Activated CD8-positive, alpha-beta memory T cell treated with anti-CD3 and anti-CD28 coated beads for 48 hours (primary cell): ENCODE measurements at places on chromosomes 13 and 19.

- no peak for DNase-seq
These were observed 16.0 kb downstream of the ZNF582 start for GRCh38 chr19:56377105-56377924.

DNA sequence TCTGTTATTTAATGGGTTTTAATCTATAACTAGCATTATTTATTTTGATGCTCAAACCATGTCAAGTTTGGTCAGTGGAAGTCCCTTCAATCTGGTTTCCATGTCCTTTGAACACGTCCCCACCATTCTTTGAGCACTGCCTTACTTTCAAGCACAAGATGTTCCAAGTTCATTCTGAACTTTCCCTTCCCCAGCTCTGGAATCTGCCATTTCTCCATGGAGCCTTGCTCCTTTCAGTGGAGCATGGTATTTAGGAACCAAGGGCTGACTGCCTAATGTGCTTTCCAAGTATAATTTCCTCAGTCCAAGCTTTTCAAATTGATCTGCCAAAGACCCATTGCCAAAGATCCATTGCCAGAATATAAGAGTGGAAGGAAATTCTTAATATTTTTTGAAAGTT, 1.1 kb upstream of the ZNF546 start:
- DNase-seq, result no peak

GRCh38 chr19:1018932-1019615, 1.8 kb downstream of the TMEM259 start:
- DNase-seq, result no peak

DNA sequence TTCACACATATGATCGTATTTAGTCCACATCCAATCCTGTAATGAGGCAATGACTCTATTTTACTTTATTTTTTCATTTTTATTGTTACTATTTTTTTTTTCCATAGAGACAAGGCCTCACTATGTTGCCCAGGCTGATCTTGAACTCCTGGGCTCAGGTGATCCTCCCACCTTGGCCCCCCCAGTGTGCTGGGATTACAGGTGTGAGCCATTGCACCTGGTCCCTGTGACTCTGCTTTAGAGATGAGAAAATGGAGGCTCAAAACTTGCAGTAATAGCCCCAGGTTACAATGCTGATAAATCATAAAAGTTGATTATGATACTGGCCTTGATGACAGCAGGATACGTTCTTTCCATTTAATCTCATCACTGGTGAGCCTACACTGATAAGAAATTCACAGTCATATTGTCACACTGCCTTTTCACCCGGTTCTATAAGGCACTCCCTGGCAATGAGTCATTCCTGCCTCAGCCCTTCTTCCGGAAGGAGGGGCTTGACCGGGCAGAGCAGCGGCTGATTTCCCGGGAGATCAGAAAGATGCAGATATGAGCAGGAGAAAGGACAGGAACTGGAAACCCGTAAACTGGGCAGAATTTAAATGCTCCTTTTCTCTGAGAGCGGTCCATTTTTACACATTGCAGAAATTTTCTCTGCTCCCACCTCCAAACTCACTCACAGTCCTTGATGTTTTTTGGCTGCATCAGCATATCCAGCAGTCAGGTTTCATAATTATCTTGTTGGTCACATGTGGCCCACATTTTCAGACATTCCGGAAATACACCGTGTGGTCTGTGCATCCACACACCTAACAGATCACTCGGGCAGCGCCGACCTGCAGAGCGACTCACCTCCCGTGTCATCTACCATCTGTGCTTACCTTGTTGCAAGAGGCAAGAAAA, 616.4 kb downstream of the EFNB2 start:
- DNase-seq, result no peak

DNA sequence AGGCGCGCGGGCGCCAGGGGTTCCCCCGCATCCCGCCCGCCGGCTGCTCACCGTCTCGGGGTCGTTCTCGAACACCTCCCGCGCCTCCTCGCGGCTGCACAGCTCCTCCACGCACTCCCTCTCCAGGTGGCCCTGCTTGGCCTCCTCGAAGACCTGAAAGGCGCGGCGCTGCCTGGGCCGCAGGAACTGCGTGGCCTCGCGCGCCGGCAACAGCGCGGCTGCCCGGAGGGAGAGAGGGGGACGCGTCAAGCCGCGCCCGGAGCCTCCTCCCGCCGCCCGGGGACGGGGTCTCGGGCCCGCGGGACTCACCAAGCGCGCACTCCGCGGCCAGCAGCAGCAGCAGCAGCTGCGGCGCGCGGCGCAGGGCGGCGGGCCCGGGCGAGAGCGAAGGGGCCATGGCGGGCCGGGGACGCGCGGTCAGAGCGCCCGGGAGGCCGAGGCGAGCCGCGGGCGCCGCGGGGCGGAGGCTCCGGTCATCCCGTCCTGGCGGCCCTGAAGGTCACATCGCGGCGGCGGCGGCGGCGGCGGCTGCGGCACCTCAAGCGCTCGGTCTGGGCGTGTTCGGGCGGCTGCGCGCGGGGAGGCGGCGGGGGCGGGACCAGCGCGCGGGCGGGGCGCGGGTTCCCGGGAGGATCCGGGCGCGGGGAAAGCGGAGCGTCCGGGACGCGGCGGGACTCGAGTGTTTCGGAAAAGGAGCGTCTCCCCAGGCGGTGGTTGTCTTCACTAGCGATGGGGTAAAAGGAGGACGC, at the start of gene GAS6:
TSS of gene GAS6 (minus strand) at position 553 of the 749 bp plus-strand sequence. CDS start at position 397, 156 bp downstream.
- no peak for DNase-seq
